RWPE2 (cell line): ENCODE measurements at places on chromosomes 2 and 18.

- no peak overlapping the region for H3K27ac ChIP-seq
- peaks cover 12% of the 10 kb centered on the region for H3K27me3 ChIP-seq
These were observed 184.5 kb downstream of the FAM210A start for GRCh38 chr18:13541621-13542519.

- no peaks in the 10 kb centered on the region for H3K4me1 ChIP-seq
- H3K27ac ChIP-seq, result no peak overlapping the region
- peaks cover 4% of the 10 kb centered on the region for H3K27me3 ChIP-seq
- H3K4me3 ChIP-seq, result no peak overlapping the region
- no peak for DNase-seq
These were observed 12.1 kb upstream of the TWIST2 start for GRCh38 chr2:238835726-238836301.

GRCh38 chr2:57899898-57900297 is 146.7 kb upstream of the VRK2 start:
- no peak for DNase-seq
- no peak overlapping the region for H3K27ac ChIP-seq
- H3K4me3 ChIP-seq, result no peak overlapping the region

GRCh38 chr2:186683341-186683740 is 10.5 kb upstream of the FAM171B start:
- H3K4me3 ChIP-seq, result no peak overlapping the region
- no peaks in the 10 kb centered on the region for H3K27me3 ChIP-seq
- no peaks in the 10 kb centered on the region for H3K4me1 ChIP-seq
- H3K36me3 ChIP-seq, result peaks cover 18% of the 10 kb centered on the region

DNA sequence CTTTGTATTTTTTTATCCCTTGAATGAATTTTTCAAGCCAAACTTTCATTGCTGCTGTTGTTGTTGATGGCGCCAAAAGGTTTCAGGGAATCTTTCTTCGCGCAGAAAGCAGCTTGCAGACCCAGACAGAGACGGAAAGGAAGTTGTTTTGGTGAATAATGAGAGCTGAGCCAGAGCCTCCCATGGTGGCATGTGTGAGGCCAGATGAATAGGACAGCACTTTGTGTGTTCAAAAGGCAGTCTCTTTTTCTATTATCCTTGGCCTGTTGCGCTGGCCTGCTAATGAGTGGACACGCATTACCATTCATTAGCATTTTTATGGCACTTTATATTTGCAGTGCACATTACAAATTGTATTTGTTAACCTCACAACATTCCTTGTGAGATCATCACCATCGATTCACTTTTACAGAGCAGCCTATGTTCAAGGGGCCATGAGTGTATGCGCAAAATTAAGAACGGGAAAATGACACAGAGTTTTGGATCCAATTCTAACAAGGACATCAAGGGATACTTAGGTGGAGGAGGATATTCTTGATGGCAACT is 754.7 kb downstream of the BCL11A start:
- no peaks in the 10 kb centered on the region for H3K4me1 ChIP-seq
- H3K27ac ChIP-seq, result no peak overlapping the region
- no peak for DNase-seq
- H3K27me3 ChIP-seq, result no peaks in the 10 kb centered on the region

- no peak overlapping the region for H3K27ac ChIP-seq
- no peaks in the 10 kb centered on the region for H3K27me3 ChIP-seq
- no peak for DNase-seq
- H3K4me1 ChIP-seq, result no peaks in the 10 kb centered on the region
These were observed 67.8 kb downstream of the MERTK start for GRCh38 chr2:111966241-111966640.

DNA sequence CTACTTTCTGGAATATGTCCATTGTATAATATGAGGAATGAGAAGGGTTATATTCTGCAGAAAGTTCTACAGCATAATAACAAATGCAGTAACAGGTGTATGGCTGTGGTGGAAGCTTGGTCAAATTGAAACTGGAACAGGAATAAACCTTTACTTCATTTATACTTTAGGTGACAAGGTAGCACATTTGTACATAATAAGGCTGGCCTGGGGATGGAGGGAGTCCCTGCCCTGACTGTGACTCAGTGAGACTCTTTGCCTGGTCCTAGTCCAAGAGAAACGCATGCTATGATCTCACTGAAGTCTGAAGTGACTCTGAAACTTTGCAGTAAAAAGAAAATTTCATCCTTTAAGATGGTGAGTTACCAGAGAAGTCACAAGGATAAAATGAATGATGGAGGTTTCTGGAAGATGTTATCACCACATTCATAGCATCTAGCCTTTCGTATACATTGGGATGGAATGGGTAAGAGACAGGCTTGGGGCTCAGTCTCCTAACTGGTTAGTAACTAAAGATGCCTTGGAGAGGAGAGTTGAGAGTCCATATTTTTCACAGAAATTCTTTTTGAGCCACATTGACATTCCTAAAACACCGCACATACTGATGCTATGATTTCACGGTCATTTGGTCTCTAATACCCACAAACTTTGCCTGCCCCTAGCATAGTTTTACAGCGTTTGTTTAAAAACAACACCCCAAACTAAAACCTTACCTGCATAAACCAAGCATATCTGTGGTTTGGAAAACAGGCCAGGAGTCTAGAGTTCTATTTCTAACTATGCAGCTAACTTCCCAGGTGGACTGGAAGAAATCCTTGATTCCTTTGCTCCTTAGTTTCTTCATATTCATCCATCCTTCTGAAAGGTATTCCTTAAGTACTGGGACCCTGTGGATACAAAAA is 42.4 kb upstream of the NABP1 start:
- no peak overlapping the region for H3K4me3 ChIP-seq
- peaks cover 48% of the 10 kb centered on the region for H3K4me1 ChIP-seq
- H3K27me3 ChIP-seq, result no peaks in the 10 kb centered on the region
- DNase-seq, result no peak
- no peaks in the 10 kb centered on the region for H3K36me3 ChIP-seq

DNA sequence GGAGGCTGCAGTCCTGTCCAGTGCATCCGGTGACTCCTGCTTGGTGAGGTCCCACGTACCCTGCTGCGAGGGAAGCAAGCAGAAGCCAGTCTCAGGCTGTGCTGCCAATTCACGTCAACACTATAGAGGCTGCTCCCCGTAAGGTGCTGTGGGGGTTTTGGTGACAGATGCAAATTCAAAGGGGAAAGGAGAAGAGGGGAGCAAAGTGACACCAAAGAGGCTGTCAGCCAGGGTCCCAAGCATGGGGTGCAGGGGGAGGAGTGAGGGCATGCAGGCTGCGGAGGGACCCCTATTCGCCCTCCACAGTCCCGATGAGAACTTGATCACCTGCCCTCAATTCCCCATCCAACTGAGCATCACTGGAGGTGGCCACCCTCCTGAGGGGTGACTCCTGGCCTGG is 179.4 kb upstream of the HS6ST1 start:
- no peaks in the 10 kb centered on the region for H3K4me1 ChIP-seq
- H3K36me3 ChIP-seq, result no peaks in the 10 kb centered on the region
- H3K27me3 ChIP-seq, result no peaks in the 10 kb centered on the region
- H3K4me3 ChIP-seq, result no peak overlapping the region
- no peak for DNase-seq

- no peaks in the 10 kb centered on the region for H3K36me3 ChIP-seq
- no peaks in the 10 kb centered on the region for H3K4me1 ChIP-seq
- no peaks in the 10 kb centered on the region for H3K27me3 ChIP-seq
- H3K4me3 ChIP-seq, result no peak overlapping the region
- DNase-seq, result no peak
These were observed 208.3 kb downstream of the AFF3 start for GRCh38 chr2:99933894-99934650.

- H3K4me3 ChIP-seq, result no peak overlapping the region
- H3K27ac ChIP-seq, result peak overlapping the region; percentile 38
- no peak for DNase-seq
- peaks cover 2% of the 10 kb centered on the region for H3K27me3 ChIP-seq
- H3K4me1 ChIP-seq, result peaks cover 19% of the 10 kb centered on the region
These were observed 182.0 kb downstream of the ZBTB7C start for GRCh38 chr18:48227206-48227605.

GRCh38 chr2:61784643-61785042 is 69.2 kb downstream of the FAM161A start:
- H3K27me3 ChIP-seq, result no peaks in the 10 kb centered on the region
- no peak overlapping the region for H3K27ac ChIP-seq
- H3K4me1 ChIP-seq, result no peaks in the 10 kb centered on the region
